NCI-H2029 treated with DMSO at 0.1 percent for 48 hours (cell line): ENCODE measurements at places on chromosomes 7 and 10.

- DNase-seq = no peak
Measured at GRCh38 chr10:3635211-3635671, 149.8 kb downstream of the KLF6 start.

GRCh38 chr7:141590666-141591065 lies 39.5 kb downstream of the AGK start:
- DNase-seq = no peak

- DNase-seq = no peak
Measured at GRCh38 chr7:41033500-41033899, 669.4 kb downstream of the INHBA start.

DNA sequence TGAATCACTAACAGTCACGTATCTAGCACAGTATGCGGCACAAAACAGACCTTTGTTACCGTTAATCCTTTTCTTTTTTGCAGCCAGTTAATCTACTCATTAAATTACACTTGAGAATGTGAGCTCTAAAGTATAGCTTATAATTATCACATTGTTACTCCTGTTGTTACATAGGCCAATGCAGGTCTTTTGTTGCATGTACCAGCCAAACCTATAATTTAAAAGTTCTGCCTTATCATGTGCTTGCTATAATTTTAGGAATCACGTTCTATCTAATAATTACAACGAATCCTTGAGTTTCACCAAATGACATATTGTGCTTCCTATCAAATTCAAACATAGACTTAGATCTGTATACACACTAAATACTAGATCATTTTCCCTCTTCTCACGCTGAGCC lies 245.1 kb downstream of the DGKI start:
- no peak for DNase-seq

- no peak for DNase-seq
Measured at GRCh38 chr10:87816898-87817608, 973 bp downstream of the ATAD1 start.

DNA sequence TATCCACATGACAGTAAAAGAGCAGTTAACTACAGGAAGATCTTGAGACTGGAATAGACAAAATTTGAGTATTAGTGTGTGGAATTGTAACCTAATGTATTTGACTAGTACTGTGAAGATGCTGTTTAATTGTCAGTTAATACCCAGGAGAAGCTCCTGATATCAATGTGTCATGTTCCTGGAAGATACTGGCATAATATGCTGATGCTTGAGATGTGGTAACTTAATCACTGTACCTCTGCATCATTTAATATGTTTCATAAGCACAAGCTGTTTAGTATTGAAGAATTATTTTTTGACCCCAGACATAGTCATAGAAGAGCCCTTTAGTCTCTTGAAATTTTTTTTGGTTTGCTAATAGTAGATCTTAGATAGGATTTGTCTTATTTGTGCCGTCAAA lies 15.4 kb downstream of the CCSER2 start:
- DNase-seq = no peak

DNA sequence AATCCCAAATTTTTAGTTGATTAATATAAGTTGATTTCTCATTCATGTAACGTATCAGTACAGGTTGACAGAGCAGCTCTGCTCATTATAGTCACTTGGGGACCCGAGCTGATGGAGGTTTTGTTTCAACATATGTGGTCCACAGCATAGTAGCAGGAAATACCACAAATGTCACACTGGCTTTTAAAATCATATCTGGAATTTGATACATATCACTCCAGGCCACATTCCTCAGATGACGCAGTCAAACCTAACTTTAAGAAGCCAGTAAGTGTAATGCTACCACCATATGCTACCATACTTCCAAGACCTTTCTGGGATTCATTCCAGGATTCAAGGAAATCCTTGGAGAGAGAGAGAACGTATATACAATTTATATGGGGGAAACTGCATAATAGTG lies 156.3 kb downstream of the PHF14 start:
- DNase-seq = no peak

GRCh38 chr7:76364198-76364584 lies 5.4 kb upstream of the YWHAG start:
- DNase-seq = no peak

DNA sequence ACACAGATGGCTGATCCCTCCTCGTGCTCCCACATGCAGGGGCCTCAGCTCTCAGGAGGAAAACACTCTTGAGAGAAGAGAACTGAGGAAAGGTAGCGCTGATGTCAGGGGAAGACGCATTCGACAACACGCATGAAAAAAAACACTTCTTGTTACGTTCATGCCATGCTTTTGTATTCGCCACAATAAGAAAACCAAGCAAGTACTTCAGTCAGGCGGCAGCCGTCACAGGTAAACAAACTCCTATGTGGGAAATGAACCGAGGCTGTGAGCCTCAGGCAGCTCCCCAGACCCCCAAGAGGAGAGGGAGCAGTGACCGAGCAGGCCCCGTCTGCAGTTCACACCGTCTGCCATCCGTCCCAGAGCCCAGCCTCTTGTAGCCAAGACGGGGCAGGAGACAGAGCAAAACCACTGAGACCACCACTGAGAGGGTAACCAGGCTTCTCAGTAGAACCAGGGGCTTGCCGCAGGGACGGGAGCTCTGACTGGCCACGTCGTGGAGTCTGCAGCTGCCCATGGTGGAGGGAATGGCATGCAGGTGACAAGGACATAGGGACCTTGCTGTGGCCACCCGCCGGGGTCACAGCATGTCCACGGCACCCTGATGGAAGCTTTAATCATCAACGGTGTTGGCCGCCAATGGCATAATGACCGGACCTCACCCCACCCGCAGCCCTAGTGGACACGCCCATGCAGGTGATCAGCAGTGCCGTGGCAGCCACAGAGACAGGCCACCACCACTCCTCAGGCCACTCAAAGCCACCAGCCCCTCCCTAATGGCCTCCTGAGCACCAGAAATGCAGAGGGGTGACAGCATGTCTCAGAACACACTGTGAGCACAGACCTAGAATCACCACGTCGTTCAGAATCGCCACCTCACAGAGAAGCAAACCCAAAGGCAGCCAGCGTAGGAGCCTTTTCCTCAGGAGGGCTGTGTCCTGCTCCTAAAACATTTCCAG lies 304.3 kb downstream of the PTPRN2 start:
- no peak for DNase-seq

GRCh38 chr10:49606981-49607535 lies 3.1 kb upstream of the SLC18A3 start:
- DNase-seq = no peak

DNA sequence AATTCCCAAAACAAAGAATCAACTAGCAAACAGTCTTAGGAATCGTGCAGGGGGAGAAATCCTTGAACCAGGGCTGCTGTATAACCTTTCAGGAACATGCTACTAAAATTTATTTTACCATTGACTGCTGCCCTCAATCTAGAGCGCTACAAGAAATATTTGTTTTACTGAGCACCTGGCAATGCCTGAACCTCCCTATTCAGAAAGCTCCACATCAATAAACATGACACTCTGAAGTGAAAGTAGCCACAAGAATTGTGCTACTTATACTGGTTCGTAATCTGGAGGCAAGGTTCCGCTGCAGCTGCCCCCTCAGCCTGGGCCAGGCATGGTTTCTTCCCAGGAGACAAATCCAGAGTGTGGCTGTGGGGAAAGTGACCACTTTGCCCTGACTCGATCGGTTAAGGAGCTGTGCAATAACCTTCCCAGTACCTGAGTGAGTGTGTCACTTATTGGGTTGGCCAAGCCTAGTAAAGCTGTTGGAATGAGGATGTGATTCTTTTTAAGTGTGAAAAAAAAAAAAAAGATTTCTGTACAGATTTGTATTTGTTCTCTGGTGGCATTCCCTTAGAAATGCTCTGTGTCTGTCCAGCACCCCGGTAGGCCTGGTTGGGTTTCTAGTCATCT lies 7.7 kb downstream of the VWA2 start:
- no peak for DNase-seq

GRCh38 chr10:85735997-85736396 lies 630.6 kb downstream of the GRID1 start:
- no peak for DNase-seq

DNA sequence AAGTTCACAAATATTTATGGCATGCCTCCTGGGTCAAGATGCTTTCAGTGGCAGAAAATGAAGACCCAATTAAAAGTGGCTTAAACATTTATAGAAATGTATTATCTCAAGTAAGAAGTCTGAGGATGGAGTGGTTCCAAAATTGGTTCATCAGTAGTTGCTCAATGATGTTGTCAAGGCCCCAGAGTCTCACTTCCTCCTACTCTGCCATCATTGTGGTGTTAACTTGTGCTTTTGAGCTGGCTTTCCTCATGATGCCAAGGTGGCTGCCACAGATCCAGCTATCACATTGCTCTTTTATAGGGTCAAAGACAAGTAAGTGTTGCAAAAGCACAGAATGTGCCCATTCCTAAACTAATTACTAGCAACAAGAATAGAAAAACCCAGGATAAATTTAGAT lies 404.6 kb upstream of the NRP1 start:
- no peak for DNase-seq

DNA sequence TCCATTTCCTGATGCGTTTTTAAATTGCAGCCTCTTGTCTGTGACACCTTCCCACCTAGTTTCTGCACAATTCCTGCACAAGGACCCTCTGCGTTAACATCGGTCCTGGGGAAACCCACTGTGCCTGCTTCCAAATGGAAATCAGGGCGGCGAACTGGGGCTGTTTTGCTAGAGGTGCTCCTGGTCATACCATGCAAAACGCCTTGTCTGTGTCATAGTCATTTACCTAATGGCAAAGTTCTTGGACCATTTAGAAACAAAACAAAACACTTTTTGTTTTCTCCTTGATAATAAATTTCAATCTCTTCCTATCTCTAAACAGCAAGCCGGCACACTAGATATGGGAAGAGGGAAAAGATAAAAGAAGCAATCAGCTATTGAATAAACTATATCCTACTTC lies 206.9 kb upstream of the KLF14 start:
- DNase-seq = no peak

DNA sequence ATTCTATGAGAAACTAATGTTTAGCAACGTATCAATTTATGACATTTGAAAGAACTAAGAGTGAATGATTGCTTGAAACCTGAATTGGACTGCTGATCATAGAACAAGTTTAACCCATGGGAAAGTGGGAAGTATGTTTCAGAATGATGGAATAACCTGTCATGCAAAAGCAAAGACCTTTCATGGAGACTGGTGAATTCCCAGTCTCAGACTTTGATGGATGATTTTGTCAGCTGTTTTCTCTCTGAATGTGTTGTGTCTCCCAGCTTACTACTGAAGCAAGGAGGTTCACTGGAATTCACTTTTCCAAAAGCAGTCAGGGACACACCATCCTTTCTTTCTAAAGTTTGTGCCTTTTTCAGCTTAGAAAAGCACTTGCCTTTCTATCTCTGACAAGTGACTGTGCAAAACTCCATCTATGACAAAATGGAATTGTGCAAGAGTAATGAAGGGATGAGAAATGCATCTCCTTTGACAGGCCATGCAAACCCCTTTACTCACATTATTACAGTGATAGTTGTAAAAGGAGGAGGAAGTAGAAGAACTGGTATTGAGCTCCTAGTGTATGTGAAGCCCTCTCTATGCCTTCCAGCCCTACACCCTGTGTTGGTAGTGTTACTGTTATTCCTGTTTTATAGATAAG lies 176.1 kb downstream of the PRKG1 start:
- no peak for DNase-seq

DNA sequence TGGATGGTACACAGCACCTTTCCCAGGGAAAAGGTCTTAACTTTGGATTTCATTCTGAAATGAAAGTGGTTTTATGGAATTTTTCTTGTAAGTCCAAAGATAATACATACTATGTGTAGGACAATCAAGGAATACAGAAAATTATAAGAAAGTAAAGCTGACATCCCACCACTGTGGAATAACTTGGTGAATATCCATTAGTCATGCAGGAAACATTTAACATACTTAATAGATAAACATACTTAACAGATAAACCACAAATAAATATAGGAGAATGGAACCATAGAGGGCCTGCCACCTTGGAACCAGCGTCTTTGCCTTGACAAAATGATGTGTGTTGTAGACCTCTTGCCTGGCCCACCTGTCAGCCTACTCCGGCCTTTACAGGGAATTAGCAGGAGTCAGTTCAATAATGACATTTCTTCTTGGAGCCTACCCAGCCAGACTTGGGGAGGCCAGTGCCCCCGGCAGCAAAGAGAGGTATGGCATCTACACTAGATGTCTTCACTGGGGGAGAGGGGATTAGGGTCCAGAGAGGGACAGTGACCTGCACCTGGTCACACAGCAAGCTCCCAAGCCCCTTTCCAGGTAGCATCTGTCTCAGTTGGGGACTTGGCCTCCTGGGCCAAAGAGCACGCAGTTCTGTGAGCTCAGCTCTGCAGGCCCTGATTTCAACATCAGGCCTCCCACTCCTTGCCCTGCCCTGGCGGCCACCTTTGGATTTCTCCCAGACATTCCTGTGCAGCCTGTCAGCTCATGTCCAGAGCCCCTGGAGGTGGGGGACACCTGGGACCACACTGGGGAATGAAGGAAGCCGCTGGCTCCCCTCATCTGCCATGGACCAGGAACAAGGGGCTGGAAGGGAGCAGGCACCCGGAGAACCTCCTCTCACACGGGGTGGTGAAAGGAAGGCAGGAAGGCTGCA lies 112.6 kb upstream of the PPIF start:
- no peak for DNase-seq

- no peak for DNase-seq
Measured at GRCh38 chr7:18667466-18667865, 171.9 kb downstream of the HDAC9 start.

DNA sequence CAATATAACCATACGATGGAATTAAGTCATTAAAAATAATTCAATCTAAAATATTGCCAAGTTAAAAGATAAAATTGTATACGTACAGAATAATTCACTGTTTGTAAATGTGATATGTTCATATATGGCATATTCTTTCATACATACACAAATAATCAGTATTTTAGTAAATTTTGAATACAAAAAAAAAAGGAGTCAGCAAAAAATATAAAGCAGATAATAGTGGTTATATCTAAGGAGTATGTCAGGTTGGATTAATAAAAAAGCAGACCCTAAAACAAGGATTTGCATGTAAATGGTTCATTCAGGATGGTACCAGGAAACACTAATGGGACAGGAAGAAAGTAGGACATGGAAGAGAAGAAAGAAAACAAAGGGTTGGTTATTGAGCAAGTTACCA lies 59.5 kb downstream of the XPNPEP1 start:
- no peak for DNase-seq

GRCh38 chr7:142485617-142486226 lies 227.9 kb upstream of the PRSS58 start:
- no peak for DNase-seq

DNA sequence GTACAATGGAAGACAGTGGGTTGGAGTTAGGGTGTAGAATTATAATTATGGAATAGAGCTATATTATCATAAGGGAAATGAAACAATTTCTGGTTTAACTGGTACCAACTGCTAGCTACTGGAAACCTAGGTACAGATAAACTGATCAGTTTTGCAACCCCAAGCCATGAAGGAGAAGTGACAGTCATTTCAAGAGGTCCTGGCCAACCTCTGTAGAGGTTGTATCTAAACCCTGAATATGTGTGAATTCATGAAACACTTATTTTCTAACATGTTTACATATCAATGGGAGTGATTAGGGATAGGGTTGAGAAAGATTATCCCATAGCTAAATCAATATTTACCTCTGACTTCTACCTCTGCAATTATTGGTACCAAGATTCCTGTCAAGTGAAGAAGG lies 29.9 kb upstream of the CC2D2B start:
- DNase-seq = no peak

GRCh38 chr7:23387583-23387982 lies 82.7 kb downstream of the IGF2BP3 start:
- no peak for DNase-seq
